Fibroblast of skin of left biceps (primary cell): ENCODE measurements at places on chromosomes 12 and 14.

GRCh38 chr12:4239746-4240145 lies 33.8 kb upstream of the CCND2 start:
- no peak for DNase-seq

- DNase-seq: no peak
Observed at GRCh38 chr12:87332987-87333726, 696.0 kb downstream of the C12orf50 start.

- DNase-seq: no peak
Observed at GRCh38 chr14:76101391-76102379, 50.0 kb upstream of the GPATCH2L start.

DNA sequence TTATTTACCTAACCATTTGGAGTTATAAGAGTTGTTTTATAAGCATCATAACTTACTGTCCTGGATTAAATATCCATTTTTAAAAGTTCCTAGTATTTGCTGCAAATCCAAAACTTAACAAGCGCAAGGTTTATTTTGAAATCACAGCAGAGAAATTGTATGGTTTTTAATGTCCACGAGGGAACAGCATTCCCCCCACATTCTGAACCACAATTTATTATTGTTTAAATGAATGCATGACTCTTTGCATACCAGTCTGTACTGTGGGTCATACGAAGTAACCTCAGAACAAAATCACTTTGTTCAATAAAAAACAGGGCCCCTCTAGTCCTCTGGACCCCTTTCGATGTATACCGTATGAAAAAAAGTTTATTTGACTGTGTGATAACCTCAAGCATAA lies 75.9 kb downstream of the DACT1 start:
- no peak for DNase-seq

DNA sequence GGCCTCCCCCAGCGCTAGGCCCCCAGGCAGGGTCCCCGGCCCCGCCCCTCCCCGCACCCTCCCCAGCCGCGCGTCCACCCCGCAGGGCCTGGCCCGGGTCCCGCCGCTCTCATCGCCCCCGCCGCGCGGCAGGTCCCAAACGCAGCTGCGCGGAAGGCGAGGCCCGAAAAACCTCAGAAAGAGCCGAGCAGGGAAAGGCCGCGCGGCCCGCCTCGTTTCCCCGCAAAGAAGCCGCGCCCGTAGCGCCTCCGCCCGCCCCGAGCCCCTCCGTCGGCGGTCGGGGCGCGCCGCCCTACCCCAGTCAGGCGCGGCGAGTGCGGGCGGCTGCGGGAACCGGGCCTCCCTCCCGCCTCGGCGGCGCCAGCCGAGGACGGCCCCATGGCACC lies 324 bp downstream of the POLE start:
- no peak for DNase-seq

- DNase-seq: no peak
Observed at GRCh38 chr14:79196216-79196615, 1015.1 kb downstream of the DIO2 start.

GRCh38 chr12:110742718-110743570 lies at the start of gene PPP1CC:
Gene PPP1CC, minus strand, starts transcription at chr12:110742891. Its CDS starts 184 bp downstream, at chr12:110742707.
- DNase-seq: peak; percentile 85

DNA sequence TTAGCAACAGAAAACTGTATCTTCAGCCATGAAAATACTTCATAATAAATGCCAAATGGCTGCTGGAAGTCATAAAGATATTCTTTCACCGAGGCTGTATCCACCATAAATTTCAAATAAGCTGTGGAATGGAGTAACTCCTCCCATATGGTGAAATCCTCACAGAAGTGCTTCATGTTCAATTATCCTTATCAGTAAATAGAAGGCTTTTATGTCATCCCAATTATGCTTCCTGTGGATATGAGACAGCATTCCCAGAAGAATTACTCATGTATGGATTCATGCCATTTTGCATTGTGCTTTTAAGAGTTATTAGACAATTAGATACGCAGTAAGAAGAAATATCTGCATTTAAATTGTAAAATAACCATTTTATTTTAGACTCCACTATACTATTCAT lies 99.0 kb downstream of the RTN1 start:
- peak; percentile 41 for DNase-seq

DNA sequence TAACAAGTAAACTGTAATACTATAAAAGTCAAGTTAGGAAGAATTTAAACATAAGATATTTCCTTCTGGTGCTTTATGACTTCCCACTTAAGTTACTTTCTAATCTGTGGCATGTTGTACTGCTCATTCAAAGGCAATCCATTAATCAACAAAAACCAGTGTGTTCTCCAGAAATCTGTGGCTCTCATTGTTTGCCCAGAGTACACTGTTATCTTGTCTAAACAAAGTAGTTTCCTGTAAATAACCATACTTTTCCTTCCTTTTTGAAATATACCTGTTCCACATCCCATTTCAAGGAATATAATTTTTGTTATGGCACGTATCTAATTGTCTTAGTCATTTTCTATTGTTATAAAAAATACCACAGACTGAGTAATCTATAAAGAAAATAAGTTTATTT lies 184.1 kb downstream of the CCER1 start:
- DNase-seq: no peak

GRCh38 chr14:94675036-94675435 lies 62.8 kb downstream of the SERPINA3 start:
- DNase-seq: no peak

GRCh38 chr12:102534899-102535298 lies 54.5 kb upstream of the IGF1 start:
- DNase-seq: peak; percentile 36

DNA sequence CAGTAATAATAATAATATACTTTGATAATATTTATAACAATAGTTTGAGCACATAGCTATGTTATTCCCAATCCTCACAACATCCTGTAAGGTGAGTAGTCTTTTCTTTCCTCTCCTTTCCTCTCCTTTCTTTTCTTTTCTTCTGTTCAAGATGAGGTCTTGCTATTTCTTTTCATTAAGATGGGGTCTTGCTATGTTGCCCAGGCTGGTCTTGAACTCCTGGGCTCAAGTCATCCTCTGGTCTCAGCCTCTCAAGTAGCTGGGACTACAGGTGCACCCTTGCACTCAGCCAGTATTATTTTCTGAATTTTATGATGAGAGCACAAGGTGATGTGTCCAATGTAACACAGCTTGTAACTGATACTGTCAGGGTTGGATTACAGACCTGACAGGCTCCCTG lies 134.6 kb downstream of the OTOGL start:
- no peak for DNase-seq

DNA sequence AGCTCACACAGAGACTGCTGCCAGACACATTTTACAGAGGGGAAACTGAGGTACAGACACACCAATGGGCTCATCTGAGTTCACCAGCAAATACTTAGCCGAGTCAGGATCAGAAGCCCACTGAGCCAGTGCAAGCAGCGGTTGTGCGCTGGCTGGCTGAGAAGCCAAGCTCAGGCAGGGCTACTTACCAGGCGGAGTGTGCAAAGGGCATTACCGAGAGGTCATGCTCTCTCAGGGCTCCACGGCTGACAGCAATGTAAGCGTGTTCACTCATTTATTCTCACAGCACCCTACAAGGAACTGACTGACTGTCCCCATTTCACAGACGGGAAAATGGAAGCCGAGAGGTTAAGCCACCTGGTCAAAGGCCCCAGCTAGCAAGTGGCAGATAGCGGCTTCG lies 63.7 kb downstream of the RFLNA start:
- no peak for DNase-seq

DNA sequence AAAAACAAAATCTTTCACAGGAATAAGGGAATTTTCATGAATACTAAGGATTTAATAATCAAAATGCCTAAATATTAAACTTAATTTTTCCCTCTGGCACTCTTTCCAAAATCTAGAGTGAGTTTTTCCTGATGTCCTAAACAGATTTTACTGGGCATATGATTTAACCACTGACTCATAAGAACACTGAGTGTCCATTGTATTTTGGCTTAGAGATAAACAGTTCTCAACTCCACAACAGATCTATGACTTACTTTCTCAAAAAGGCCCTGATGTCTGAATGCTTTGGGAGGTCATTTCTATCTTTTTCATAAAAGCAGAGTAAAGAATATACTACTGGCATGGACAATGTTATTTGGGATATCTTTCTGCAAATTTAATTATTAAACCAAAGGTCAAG lies 15.0 kb downstream of the TMBIM4 start:
- no peak for DNase-seq
